Stimulated activated CD8-positive, alpha-beta memory T cell treated with anti-CD3 and anti-CD28 coated beads, Interleukin-15, amount 100 ng/mL, for 1 hour (primary cell): ENCODE measurements at places on chromosomes 4 and X.

DNA sequence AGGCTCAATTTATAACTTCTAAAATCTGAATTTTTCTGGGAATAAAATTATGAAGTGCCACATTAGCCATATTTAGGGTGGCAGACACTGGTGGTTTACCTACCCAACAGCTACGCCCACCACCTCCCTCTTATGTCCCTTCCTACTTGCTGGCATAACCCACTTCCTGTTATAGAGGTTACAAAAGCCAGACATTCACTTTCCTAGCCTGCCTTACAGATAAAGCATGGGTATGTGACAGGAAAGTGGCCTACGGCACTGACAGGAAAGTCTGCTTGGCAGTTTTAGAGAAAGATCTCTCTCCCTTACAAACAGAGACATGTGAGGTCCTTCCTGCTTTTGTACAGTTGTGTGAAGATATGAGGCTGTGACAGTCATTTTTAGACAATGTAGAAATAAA, 12.4 kb downstream of the DDX53 start:
- DNase-seq, result no peak

DNA sequence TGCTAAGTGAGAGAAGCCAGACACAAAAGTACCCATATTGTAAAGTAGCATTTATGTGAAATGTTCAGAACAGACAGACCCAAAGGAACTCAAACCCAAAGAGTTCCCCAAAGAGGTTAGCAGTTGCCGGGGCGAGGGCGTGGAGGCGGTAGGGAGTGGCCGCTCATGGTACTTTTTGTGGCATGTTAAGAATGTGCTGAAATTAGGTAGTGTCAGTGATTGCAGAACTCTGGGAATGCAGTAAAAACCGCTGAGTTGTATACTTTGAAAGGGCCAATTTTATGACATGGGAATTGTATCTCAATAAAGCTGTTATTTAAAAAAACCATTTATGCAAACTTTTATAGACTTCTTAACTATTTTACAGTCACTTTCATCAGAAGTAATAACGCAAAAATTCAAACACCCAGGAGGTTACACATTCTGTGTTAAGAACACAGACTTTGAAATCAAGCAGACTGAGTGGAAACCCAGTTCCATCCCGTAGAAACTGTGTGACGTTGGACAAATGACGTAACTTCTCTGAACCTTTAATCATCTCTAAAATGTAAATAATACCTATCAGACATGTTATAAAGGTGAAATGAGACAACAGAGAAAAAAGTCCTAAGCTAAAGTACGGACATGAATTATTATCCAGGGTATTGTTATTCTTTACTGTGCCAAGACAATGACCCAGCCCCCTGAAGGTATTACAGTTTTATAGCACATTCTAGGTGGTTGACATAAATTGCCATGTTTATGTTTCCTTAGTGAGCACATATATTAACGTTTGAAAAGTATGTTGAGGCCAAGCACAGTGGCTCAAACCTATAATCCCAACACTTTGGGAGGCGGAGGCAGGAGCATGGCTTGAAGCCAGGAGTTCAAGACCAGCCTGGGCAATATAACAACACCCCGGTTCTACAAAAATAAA, 19.7 kb downstream of the ZFP42 start:
- no peak for DNase-seq

DNA sequence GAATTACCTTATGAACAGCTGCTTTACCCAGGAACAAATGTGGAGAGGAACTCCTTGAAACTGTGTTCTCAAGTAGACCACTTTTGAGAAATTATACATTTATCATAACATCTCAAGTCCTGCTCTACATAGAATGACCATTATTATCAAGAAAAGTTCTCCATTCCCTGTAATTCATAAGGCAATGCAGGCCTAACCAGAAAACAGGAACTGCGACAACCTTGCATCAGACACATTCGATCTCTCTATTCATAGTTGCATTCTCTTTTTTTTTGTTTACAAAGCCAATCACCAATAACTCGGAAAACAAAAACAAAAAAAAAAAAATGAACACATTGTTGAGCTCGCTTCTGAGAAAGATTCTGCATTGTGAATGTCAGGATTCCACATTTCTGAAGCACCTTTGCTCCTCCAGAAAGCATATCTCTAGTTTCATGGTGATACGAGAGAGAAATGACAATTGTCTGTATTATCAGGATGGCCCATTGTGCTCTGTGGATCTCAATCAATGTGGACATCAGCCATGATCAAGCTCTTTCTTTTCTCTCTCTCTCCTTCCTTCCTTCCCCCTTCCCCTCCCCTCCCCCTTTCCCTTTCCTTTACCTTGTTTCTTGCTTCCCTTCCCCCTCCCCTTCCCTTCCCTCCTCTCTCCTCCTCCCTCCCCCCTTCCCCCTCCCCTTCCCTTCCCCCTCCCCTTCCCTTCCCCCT, 32.4 kb upstream of the CD99 start:
- no peak for DNase-seq

GRCh38 chrX:20224814-20225487, 41.8 kb downstream of the RPS6KA3 start:
- no peak for DNase-seq

DNA sequence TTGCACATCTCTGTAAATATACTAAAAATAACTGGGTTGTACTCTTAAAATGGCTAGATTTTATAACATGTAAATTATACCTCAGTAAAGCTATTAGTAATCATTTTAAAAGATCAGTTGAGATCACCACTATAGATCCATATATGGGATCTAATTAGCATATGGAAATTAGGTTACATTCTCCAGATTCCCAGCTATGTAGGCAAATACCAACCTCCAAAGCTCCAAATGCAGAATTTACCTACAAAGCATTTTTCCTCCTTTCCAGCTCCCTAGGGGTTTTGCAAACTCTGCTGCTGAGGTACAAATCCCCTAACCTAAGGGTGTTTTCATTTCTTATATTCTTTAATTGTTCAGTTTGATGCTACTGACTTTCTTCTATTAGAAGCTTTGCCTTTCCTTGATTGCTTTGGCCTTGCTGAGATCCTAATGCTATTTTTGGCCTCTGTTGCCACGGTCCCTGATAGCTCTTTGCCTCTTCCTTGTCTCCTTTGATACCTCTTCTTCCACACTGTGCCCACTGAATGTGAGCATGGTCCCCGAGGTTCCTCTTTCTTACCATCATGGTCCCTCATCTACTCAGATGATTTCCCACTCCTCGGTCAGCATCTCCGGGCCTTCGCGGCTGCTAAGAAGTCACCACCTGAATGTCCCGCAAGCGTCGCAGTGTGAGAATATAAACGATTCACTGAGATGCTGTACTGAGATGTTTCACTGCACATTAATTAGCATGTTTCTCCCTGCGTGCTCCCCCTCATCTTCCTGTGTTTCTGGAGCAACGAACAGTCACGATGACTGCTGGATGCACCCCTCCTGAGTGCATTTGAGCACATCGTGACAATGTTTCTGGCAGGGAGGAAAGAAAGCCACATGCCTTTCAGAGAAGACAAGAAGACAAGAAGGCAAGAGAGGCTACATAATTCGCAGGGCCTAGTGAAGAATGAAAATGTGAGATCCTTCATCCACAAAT, 23.8 kb downstream of the ENPP6 start:
- no peak for DNase-seq

- no peak for DNase-seq
Observed at GRCh38 chr4:183960046-183960420, 54.9 kb downstream of the STOX2 start.

- DNase-seq, result no peak
Observed at GRCh38 chr4:76060506-76060905, 14.0 kb upstream of the ART3 start.

DNA sequence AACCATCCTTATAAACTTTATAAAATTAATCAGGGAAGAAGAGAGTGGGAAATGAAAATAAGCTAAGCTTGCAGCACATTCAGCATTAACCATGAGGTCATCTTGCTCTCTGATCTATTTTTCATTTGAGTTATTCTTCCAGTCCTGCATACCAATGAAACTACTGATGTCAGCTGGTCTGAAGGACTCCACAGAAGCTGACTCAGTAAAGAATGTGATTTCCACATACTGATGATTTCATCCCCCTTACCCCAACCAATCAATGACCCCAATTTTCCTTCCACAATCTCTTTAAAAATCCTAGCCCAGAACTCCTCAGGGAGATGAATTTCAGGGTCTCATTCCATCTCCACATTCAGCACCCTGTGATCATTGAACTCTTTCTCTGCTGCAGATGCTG, 18.8 kb upstream of the DSPP start:
- DNase-seq, result no peak

- DNase-seq, result no peak
Observed at GRCh38 chr4:26362745-26363439, 42.1 kb downstream of the RBPJ start.

GRCh38 chr4:4384837-4385236, 2.1 kb upstream of the NSG1 start:
- no peak for DNase-seq

- no peak for DNase-seq
Observed at GRCh38 chrX:115894087-115894486, 276.5 kb upstream of the AGTR2 start.

DNA sequence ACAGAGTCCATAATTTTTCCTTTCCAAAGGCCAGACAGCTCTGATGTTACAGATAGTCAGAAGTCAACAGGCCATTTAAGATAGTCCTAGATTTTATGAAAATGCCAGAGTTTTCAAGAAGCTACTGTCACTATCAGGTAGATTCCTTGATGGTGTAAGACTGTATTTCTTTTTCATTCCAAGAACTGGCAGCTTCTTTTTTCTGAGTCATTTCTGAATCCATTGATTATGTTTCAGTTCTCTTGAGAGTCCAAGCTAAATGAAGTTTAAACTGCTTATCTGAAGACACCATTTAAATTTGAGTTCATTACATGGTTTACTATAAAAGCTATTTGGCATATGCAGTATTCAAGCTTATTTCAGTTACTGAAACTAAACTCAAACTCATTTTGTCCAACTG, 44.6 kb downstream of the RASSF6 start:
- DNase-seq, result no peak
